ENCODE measurements at places on chromosomes 3 and 15. TPM values are rescaled to one million over a fixed set of nuclear protein-coding genes. Genes with fewer than 3 reads are reported as not detected.
A peak's percentile ranks its signal among the peaks of the same experiment; 100 is the strongest.

OIP5 gene
- 1.8 TPM for polyA plus RNA-seq

GRCh38 chr15:37586976-37587375, 347.5 kb upstream of the TMCO5A start:
- H3K36me3 ChIP-seq: no peaks in the 10 kb centered on the region
- no peak overlapping the region for H3K4me3 ChIP-seq
- DNase-seq: no peak
- no peak overlapping the region for H3K27ac ChIP-seq
- H3K27me3 ChIP-seq: no peaks in the 10 kb centered on the region

GRCh38 chr3:25594007-25594502, 70.7 kb downstream of the TOP2B start:
- peak overlapping the region; percentile 60 for H3K27ac ChIP-seq
- no peaks in the 10 kb centered on the region for H3K27me3 ChIP-seq
- no peak overlapping the region for H3K4me3 ChIP-seq
- H3K36me3 ChIP-seq: peaks cover 34% of the 10 kb centered on the region
- peaks cover 17% of the 10 kb centered on the region for H3K4me1 ChIP-seq

PLSCR2 gene
- polyA plus RNA-seq: not detected

CHRM5 gene
- not detected for polyA plus RNA-seq

DNA sequence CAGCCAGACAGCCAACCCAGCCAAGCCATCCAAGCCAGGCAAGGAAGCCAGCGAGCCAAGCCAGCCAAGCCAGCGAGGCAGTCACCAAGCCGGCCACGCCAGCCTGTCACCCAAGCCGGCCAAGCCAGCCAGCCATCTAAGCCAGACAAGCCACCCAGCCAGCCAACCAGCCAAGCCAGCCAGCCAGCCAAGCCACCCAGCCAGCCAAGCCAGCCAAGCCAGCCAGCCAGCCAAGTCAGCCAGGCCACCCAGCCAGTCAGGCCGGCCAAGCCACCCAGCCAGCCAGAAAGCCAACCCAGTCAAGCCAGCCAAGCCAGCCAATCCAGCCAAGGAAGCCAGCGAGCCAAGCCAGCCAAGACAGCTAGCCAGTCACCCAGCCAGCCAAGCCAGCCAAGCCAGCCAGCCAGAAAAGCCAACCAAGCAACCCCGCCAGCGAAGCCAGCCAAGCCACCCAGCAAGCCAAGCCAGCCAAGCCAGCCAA, 201.2 kb downstream of the GOLGA6L6 start:
- H3K27ac ChIP-seq: no peak overlapping the region
- no peak overlapping the region for H3K4me3 ChIP-seq
- H3K4me1 ChIP-seq: no peaks in the 10 kb centered on the region
- peak; percentile 79 for DNase-seq
- no peaks in the 10 kb centered on the region for H3K27me3 ChIP-seq

DNA sequence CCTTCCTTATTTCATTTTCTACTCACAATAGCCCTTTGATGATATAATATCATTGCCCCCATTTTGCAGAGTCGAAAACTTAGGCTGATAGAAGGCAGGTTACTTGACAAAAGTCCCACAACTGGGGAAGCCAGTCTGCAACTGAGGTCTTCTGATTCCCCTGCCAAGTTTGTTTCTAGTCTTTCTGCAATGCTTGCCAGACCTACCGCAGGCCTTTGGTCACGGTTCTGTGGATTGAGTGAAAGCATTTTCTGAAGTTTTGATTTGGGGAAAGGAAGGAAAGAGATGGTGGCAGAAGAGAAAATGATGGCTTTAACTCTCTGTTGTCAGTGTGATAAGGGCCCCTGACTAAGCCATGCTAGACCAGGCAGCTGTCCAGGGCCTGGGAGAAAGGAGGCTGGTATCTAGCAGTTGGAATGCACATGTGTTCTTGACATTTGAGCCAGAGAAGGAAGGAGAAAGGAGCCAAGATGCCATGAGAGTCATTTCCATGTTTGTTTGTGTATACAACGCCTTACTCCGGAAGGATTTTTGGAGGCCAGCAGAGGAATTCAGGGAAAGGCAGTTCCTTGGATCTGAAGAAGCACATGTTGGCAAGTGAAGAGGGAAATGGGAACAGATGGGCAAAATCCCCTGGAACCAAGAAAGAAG, 29.9 kb downstream of the FAH start:
- peak; percentile 56 for DNase-seq
- H3K27ac ChIP-seq: peak overlapping the region; percentile 62
- H3K4me3 ChIP-seq: no peak overlapping the region
- H3K36me3 ChIP-seq: peaks cover 55% of the 10 kb centered on the region

GOLGA8K gene
- 0.07 TPM for polyA plus RNA-seq

TP63 gene
- polyA plus RNA-seq: 13.7 TPM

DNA sequence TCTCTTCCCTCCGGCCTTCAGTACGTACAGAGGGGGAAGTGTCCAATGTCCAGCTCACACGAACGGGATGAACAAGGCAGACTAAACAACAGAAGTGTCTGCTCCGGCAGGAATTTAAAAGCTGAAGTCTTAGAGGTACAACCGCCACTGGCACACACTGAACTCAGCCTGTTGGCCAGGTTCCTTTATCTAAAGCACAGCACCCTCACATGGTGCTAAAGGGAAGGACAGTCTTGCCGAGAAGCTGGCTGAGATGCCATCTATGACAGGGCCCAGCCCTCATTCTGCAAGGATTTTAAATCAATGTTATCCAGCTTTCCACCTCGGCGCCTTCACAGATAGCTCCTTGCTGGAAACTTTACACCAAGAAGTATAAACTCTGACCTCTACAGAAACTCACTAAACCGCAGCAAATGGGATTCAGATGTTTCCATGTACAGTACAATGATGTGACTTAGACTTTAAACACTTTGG, 2.8 kb downstream of the ADAMTS17 start:
- no peaks in the 10 kb centered on the region for H3K27me3 ChIP-seq
- peak overlapping the region; percentile 95 for H3K4me3 ChIP-seq
- peaks cover 9% of the 10 kb centered on the region for H3K4me1 ChIP-seq

IP6K2 gene
- 22.5 TPM for polyA plus RNA-seq

DNA sequence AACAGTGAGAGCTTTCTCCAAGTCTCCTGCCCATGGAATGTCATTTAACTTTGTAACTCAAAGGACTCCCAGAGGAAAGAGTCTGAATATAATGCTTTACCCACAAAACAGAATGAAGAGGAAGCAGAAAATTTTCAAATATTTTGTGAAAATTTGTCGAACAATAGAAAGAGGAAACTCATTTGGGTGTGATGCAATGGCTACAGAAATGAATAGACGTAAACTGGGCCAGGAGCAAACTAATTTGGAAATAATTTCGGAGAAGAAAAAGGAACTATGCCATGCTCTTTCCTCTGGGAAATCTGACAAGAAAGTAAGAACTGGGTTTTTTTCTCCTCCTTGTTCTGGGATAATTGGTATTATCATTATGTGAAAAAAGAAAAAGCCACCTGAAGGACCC, 11.2 kb upstream of the SUMF1 start:
- no peak overlapping the region for H3K4me3 ChIP-seq
- no peaks in the 10 kb centered on the region for H3K36me3 ChIP-seq
- no peak for DNase-seq
- H3K27ac ChIP-seq: no peak overlapping the region

NOX5 gene
- 0.03 TPM for polyA plus RNA-seq

GRCh38 chr3:160259589-160259988, 34.4 kb downstream of the C3orf80 start:
- H3K4me3 ChIP-seq: no peak overlapping the region
- H3K36me3 ChIP-seq: no peaks in the 10 kb centered on the region
- H3K4me1 ChIP-seq: no peaks in the 10 kb centered on the region
- no peak for DNase-seq

GRCh38 chr3:41581700-41582099, 380.2 kb downstream of the ULK4 start:
- H3K4me1 ChIP-seq: no peaks in the 10 kb centered on the region
- no peak overlapping the region for H3K4me3 ChIP-seq
- no peak overlapping the region for H3K27ac ChIP-seq
- no peak for DNase-seq
- no peaks in the 10 kb centered on the region for H3K36me3 ChIP-seq

DNA sequence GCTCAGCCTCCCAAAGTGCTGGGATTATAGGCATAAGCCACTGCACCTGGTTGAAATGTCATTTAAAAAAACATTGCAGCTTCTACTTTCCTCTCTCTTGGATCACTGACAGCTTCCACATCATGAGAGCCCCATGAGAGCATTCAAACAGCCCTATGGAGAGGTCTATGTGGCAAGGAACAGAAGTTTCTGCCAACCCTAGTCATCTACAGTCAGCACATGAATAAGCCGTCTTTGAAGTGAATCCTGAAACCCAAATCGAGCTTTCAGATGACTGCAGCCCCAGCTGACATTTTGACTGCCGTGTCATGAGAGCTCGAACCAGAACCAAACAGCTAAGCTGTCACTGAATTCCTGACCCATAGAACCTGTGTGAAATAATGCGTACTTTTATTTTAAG, 39.8 kb downstream of the CD200R1L start:
- no peak overlapping the region for H3K27ac ChIP-seq
- no peak overlapping the region for H3K4me3 ChIP-seq
- no peaks in the 10 kb centered on the region for H3K4me1 ChIP-seq
- H3K27me3 ChIP-seq: no peaks in the 10 kb centered on the region

- DNase-seq: no peak
- H3K4me3 ChIP-seq: no peak overlapping the region
- no peaks in the 10 kb centered on the region for H3K4me1 ChIP-seq
- no peaks in the 10 kb centered on the region for H3K36me3 ChIP-seq
- H3K27me3 ChIP-seq: no peaks in the 10 kb centered on the region
- no peak overlapping the region for H3K27ac ChIP-seq
Observed at GRCh38 chr15:36210426-36210825, 369.0 kb upstream of the CDIN1 start.

GRCh38 chr3:114214542-114215341, 22.6 kb downstream of the ZNF80 start:
- H3K27ac ChIP-seq: no peak overlapping the region
- H3K36me3 ChIP-seq: no peaks in the 10 kb centered on the region
- DNase-seq: no peak

DNA sequence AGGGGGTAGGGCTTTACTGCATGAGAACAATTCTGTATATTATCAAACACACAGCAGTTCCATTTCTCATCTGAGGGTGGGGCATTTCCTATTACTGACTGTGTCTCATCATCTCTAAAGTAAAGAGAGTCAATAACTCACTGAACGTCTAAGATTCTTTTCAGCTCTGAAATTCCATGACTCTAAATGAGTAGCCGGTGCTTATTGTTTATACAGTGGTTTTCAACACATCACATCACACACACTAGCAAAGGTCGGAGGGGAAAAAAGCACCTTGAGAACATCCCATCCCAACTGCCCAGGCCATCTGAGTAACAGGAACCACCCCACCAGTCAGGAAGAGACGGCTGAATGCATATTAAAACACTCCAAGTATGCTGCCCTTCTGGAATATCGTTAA, 196.0 kb downstream of the SUCLG2 start:
- H3K4me3 ChIP-seq: no peak overlapping the region
- H3K36me3 ChIP-seq: no peaks in the 10 kb centered on the region
- no peak overlapping the region for H3K27ac ChIP-seq
- no peak for DNase-seq

DNA sequence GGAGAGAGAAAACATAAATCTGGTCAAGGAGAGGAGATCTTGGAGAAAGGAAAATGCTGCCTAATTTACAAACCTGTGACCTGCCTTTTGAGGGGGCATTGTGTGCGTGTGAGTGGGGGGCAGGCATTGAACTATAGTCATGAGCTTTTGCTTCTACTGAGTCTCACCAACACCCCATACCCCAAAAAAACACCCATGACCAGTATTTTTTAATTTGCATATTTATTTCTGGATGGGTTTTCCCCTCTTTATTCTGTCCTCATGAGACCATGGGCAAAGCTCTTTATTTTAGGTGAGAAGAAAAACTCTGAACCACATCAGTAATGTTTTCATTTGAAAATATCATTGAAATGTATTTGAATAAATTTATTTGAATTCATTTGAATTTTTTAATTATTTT, 20.6 kb downstream of the CD80 start:
- H3K27me3 ChIP-seq: no peaks in the 10 kb centered on the region
- no peak for DNase-seq
- H3K36me3 ChIP-seq: no peaks in the 10 kb centered on the region
- no peak overlapping the region for H3K27ac ChIP-seq

CNTN4 gene
- 0.17 TPM for polyA plus RNA-seq

GRCh38 chr3:101827211-101828174, 21.8 kb upstream of the NFKBIZ start:
- peak overlapping the region; percentile 67 for H3K27ac ChIP-seq
- H3K36me3 ChIP-seq: peaks cover 3% of the 10 kb centered on the region
- H3K4me1 ChIP-seq: peaks cover 23% of the 10 kb centered on the region
- no peaks in the 10 kb centered on the region for H3K27me3 ChIP-seq

- no peak overlapping the region for H3K27ac ChIP-seq
- H3K27me3 ChIP-seq: no peaks in the 10 kb centered on the region
- DNase-seq: no peak
- no peak overlapping the region for H3K4me3 ChIP-seq
- H3K36me3 ChIP-seq: no peaks in the 10 kb centered on the region
Observed at GRCh38 chr3:111577798-111578685, 17.1 kb downstream of the ZBED2 start.

DNA sequence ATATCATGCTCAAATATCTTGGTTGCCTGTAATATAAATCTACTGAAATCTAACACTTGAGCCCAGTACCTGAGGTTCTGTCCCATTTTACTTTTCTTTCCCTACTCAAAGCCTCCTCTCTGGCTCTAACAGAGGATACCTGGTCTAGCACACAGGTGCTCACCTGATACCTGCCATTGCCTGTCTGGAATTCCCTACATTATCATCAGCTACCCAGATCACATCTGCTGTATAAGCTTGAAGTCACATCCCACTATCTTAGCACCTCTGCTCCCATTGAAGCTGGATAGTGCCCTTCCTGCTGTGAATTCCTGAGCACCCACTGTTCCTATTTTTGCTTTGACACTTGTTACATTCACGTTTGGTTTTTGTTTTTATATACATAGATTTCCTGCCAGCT, 30.5 kb downstream of the GYG1 start:
- no peaks in the 10 kb centered on the region for H3K27me3 ChIP-seq
- H3K27ac ChIP-seq: peak overlapping the region; percentile 41
- peaks cover 55% of the 10 kb centered on the region for H3K4me1 ChIP-seq
- no peak for DNase-seq

DNA sequence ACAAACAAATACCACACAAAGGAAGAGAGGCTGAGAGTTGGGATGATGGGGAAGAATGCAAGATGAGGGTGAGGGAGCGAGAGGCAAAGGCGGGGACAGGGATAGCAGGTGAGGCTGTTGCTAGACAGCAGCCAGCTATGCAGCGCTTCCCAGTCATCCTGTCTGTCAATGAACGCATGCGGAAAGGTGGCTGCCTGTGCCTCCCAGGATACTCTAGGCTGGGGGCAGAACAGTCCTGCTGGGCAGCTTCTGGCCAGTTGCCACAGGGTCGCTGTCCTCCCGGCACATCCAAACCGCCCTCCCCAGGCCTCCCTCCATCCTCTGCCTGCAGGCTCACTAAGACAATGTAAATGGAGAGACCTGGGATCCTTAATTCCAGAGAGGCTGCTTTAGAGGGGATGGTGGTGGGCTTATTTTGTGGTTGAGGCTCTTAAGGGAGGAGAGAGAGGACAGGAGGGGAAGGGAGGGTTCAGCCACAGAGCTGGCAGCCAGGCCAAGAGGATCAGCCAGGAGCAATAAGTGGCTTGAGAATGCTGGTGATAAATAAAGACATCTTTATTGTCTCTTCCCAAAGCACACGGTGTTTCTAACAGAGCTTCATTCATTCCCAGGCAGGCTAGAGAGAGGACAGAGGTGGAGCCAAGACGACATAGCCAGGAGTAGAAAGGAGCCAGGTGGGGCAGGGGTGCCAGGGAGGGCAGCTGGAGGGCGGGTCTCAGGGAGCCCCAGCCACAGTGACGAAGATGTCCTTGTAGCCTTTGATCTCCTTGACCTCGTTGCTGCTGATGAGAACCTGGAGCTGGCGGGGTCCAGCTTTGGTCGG, 9.2 kb upstream of the TGM5 start:
- peaks cover 34% of the 10 kb centered on the region for H3K4me1 ChIP-seq
- DNase-seq: no peak
- H3K36me3 ChIP-seq: no peaks in the 10 kb centered on the region
